ENCODE measurements at places on chromosomes 12 and 14. TPM values are rescaled to one million over a fixed set of nuclear protein-coding genes. Genes with fewer than 3 reads are reported as not detected.

DNA sequence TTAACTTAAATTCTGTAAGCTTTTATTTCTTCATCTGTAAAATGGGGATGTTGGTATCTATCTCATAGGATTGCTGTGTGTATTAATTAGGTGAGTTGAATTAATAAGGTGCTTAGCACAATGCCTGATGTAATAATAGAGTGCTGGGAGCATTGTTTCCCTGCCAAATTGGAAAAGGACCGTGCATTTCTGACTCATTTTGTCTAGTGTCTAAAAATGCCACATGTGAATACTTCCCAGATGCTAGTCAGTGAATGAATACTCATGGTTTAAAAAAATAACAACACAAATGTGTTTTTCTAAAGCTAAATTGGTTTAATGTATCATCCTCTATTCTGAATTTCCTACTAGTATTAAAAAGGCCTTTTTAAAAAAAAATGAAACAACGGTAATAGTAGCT is 45.4 kb upstream of the NEDD1 start:
- H3K36me3 ChIP-seq, result no peaks in the 10 kb centered on the region
- H3K4me3 ChIP-seq, result no peak overlapping the region
- no peak for DNase-seq
- H3K27me3 ChIP-seq, result no peaks in the 10 kb centered on the region

FSCB gene
- not detected for total RNA-seq

DNA sequence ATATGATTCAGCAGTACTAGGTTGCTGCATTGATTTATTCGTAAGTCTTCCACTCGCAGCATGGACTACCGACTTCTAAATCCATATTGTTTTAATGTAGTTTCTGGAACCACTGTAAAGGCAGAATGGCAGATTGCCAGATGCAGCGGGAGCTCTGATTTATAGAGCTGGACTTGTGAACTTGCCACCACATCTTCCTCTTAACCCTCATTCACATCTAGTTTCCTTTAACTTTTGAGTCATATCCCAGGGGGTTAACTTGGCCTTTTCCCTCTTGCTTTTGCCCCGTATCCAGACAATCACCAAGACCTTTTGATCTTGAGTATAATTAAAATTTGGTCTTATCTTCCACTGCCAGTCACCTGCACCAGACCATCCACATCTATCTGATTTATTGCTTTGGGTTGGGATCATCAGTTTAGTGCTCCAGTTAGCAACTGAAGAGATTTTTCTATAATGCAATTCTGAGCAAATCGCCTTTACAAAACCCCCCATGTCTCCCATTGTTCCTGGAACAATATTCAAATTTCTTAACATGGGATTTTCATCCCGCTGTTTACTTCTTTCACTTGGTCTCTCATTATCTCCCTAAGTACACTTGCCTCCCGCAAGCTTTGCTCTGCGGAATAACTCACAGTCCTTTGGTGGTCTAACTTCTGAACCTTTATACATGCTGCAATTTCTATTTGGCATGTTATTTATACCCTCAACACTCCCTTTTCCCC is 130.5 kb downstream of the ACSS3 start:
- peak overlapping the region; percentile 5 for H3K27ac ChIP-seq
- DNase-seq, result no peak
- no peaks in the 10 kb centered on the region for H3K27me3 ChIP-seq

GRCh38 chr14:100841761-100842403 is 16.0 kb downstream of the MEG3 start:
- DNase-seq, result no peak
- no peaks in the 10 kb centered on the region for H3K27me3 ChIP-seq
- no peaks in the 10 kb centered on the region for H3K36me3 ChIP-seq
- H3K27ac ChIP-seq, result no peak overlapping the region

DNA sequence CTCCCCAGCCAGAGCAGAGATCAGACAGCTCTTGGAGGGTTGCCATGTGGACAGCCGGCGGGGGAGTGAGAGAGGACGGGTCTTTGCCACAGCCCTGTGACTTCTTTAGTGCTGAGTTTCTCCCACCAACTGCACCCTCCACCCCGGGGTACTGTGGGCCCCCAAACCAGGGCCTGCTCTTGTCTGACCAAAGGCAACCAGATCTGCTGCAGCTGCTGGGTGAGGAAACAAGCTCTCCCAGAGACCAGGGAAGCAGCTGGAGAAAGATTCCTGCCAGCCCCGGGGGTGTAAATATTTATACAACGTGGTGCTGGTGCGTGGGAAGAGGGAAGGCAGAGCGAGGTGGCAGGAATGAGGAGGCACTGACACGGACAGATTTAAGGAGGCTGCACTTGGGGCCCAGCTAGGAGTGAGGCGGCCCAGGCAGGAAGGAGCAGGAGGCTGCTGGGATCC is 14.3 kb upstream of the ZFP36L1 start:
- H3K4me3 ChIP-seq, result no peak overlapping the region
- DNase-seq, result peak; percentile 48
- no peaks in the 10 kb centered on the region for H3K36me3 ChIP-seq
- H3K4me1 ChIP-seq, result no peaks in the 10 kb centered on the region

- no peaks in the 10 kb centered on the region for H3K4me1 ChIP-seq
- DNase-seq, result no peak
- H3K27me3 ChIP-seq, result no peaks in the 10 kb centered on the region
- H3K36me3 ChIP-seq, result no peaks in the 10 kb centered on the region
Measured at GRCh38 chr12:93325855-93326254, 51.9 kb upstream of the NUDT4 start.

DNA sequence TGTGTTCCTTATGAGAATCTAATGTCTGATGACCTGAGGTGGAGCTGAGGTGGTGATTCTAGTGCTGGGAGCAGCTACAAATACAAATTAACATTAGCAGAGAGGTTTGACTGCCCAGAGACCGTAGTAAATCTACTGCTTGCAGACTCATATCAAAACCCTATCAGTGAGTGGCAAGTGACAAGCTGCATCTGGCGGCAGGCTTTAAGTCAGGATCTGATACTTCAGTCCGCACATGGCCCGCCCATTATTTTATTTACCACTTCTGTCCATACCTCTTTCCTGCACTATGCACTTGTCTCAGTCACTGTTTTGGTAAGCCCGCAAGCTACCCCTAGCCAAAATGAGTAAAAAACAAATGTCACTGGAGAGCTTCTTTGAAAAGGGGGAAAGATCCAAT is 11.4 kb downstream of the CEP128 start:
- no peak overlapping the region for H3K4me3 ChIP-seq
- no peaks in the 10 kb centered on the region for H3K4me1 ChIP-seq
- H3K36me3 ChIP-seq, result no peaks in the 10 kb centered on the region
- H3K27ac ChIP-seq, result no peak overlapping the region
- no peaks in the 10 kb centered on the region for H3K27me3 ChIP-seq
- no peak for DNase-seq

DNA sequence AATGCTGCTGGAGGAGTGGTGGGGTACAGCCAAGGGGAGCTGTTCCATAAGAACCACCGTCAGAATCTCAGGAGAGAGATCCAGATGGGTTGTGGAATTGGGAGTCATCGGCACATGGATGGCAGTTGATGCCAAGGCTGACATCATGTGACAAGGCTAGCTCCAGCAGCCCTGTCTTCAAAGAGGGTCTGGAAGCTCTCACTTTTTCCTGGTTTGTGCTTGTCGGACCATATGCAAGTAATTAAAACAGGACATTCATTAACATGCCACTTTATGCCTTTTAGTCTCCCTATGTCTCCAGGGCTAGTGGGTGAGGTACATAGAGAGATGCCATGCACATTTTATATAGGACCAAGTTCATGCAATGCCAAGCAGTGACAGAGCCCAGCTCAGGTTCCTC is 211.8 kb downstream of the CRADD start:
- H3K27me3 ChIP-seq, result no peaks in the 10 kb centered on the region
- no peak overlapping the region for H3K27ac ChIP-seq
- no peak overlapping the region for H3K4me3 ChIP-seq
- peaks cover 26% of the 10 kb centered on the region for H3K4me1 ChIP-seq
- no peaks in the 10 kb centered on the region for H3K36me3 ChIP-seq

DNA sequence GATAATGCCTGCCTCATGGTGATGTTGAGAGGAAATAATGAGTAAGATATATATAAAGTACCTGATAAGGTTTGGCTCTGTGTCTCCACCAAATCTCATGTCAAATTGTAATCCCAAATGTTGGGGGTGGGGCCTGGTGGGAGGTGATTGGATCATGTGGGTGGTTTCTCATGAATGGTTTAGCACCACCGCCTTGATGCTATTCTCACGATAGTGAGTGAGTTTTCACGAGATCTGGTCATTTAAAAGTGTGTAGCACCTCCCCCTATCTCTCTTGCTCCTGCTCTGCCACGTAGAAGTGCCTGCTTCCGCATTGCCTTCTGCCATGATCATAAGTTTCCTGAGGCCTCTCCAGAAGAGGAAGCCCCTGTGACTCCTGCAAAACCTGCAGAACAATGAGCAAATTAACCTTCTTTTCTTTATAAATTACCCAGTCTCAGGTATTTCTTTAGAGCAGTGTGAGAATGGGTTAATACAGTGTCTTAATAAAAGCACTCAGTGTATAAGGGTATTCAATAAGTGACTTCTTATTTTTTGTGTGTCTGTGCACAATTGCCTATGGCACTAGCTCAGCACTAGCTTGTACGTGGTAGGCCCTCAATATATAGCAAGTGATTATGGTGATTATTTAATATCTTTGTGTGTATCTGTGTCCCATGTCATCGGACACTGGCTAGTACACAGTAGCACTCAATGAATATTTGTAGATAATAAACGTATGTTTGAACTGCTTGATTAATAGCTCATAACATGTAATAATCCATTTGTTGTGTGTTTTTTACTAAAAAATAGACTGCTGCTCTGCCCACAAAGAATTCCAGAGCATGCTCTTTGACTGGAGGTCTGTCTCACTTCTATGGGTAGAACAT is 138.1 kb upstream of the LMNTD1 start:
- H3K36me3 ChIP-seq, result no peaks in the 10 kb centered on the region
- H3K27ac ChIP-seq, result no peak overlapping the region
- no peak for DNase-seq
- no peaks in the 10 kb centered on the region for H3K27me3 ChIP-seq
- no peak overlapping the region for H3K4me3 ChIP-seq

DNA sequence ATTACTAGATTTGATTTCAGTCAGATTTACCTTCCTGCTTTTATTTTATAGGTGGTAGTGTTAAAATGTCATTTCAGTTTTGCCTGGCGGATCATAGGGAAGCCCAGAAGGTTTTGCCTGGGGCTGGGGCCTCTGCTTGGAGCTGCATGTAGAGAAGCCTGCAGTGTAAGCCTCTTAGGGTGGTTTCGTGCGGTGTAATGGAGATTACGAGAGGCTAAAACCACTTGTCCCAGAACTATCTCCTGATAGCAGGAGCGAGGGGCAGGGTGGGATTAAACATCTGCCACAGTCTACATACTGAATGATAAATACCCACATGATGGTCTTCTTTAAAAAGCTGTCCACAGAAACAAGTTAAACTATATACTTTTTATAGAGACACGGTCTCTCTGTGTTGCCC is 35.0 kb upstream of the DICER1 start:
- no peaks in the 10 kb centered on the region for H3K4me1 ChIP-seq
- DNase-seq, result peak; percentile 27
- H3K27me3 ChIP-seq, result no peaks in the 10 kb centered on the region
- no peak overlapping the region for H3K4me3 ChIP-seq
- no peak overlapping the region for H3K27ac ChIP-seq
- H3K36me3 ChIP-seq, result no peaks in the 10 kb centered on the region

DNA sequence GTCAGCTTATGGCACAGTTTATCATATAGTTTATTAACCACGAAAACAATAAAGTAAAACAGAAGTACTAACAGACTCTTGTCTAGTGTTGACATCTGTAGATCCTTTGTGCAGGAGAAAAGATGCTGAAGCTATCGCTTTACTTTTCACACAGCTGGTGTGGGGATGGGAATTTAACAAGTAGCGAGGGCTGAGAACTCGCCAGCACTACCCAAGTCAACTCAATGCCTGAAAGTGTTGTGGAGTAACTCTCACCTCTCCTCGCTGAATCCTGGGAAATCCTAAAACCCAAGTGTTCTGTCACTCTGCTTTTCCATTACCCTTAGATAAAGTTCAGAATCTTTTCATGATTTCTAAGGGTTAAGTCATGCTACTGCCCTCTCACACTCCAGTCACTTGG is 264.2 kb downstream of the BMP4 start:
- H3K4me1 ChIP-seq, result peaks cover 2% of the 10 kb centered on the region
- no peaks in the 10 kb centered on the region for H3K27me3 ChIP-seq
- H3K4me3 ChIP-seq, result no peak overlapping the region
- no peak for DNase-seq

DNA sequence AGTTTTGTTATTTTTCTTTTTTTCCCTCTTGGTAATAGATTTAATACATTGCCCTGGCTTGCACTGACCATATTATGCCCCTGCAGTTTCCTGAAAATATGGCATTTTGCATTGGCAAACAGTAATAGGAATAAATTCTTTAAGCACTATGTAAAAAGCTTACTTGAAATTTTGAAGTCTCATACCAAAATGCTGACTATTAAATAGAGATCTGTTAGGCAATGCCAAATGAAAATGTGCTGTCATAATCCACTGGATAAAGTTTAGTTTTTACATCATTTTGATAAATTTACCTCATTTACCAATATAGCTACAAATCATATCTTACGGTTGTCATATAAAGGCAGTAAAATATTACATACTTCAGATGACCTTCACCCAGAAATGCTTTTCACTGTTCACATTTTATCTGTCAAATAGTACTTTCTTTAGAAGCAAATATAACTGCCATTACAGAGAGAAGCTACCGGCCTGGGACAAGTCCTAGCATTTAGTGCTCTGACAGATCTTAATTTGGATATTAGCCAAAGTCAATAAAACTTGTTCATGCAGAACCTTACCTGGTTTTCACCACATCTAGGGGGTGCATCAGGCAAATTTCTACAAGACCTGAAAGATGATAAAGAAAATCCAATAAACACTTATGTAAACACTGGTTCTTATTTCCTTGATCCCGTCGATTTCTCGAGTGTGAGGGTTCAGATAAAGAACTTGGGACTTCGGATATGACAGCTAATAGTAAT is 212.9 kb downstream of the PAX9 start:
- DNase-seq, result no peak
- no peaks in the 10 kb centered on the region for H3K27me3 ChIP-seq
- no peaks in the 10 kb centered on the region for H3K36me3 ChIP-seq
- no peak overlapping the region for H3K4me3 ChIP-seq
- no peak overlapping the region for H3K27ac ChIP-seq

KLRC1 gene
- total RNA-seq, result not detected

GRCh38 chr14:65301862-65302539 is 110.5 kb upstream of the FUT8 start:
- H3K4me3 ChIP-seq, result no peak overlapping the region
- DNase-seq, result peak; percentile 72
- H3K36me3 ChIP-seq, result no peaks in the 10 kb centered on the region

TMEM260 gene
- 33.6 TPM for total RNA-seq

ALX1 gene
- total RNA-seq, result 1.3 TPM

GRCh38 chr14:48751293-48751692 is 834.9 kb downstream of the RPS29 start:
- H3K27me3 ChIP-seq, result no peaks in the 10 kb centered on the region
- H3K36me3 ChIP-seq, result no peaks in the 10 kb centered on the region
- DNase-seq, result no peak
- H3K4me1 ChIP-seq, result peaks cover 3% of the 10 kb centered on the region
- no peak overlapping the region for H3K4me3 ChIP-seq

GRCh38 chr14:100388103-100389054 is 65.2 kb downstream of the SLC25A47 start:
- peaks cover 19% of the 10 kb centered on the region for H3K27me3 ChIP-seq
- DNase-seq, result no peak
- H3K36me3 ChIP-seq, result peaks cover 6% of the 10 kb centered on the region
- H3K27ac ChIP-seq, result no peak overlapping the region
- peaks cover 10% of the 10 kb centered on the region for H3K4me1 ChIP-seq
- no peak overlapping the region for H3K4me3 ChIP-seq

- H3K4me1 ChIP-seq, result no peaks in the 10 kb centered on the region
- no peaks in the 10 kb centered on the region for H3K36me3 ChIP-seq
Measured at GRCh38 chr12:64229796-64230195, 7.7 kb upstream of the KICS2 start.

- H3K4me1 ChIP-seq, result no peaks in the 10 kb centered on the region
- H3K36me3 ChIP-seq, result no peaks in the 10 kb centered on the region
- DNase-seq, result no peak
- H3K4me3 ChIP-seq, result no peak overlapping the region
- no peaks in the 10 kb centered on the region for H3K27me3 ChIP-seq
Measured at GRCh38 chr14:91737619-91738018, 5.7 kb upstream of the CATSPERB start.

All from endodermal cell (in vitro differentiated cells).